CD4-positive, alpha-beta memory T cell (primary cell): ENCODE measurements at places on chromosomes 13 and 19. TPM values are rescaled to one million over a fixed set of nuclear protein-coding genes. Genes with fewer than 3 reads are reported as not detected.
A peak's percentile ranks its signal among the peaks of the same experiment; 100 is the strongest.

The CD33 gene
- total RNA-seq: 0.58 TPM

DNA sequence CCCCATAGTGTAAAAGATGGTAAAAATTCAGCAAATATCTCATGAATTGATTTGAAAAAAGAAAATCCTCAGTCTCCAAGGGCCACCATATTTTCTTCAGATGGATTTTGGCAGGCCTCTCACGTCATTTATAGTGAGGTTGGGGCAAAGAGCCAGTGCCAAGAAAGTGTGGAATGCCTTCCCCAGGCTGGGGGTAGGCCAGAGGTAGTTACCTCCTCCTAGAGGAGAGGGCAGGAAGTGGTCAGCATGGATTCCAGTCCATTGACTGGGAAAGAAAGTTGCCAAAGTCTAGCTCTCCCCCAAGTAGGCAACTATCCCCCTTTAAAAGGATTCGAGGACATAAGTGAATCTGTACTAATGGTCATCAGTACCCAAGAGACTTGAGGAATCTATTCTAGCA, 68.4 kb upstream of the KCTD4 start:
- no peak overlapping the region for H3K4me3 ChIP-seq
- no peak overlapping the region for H3K27ac ChIP-seq
- no peaks in the 10 kb centered on the region for H3K27me3 ChIP-seq
- no peak for DNase-seq
- H3K36me3 ChIP-seq: peaks cover 5% of the 10 kb centered on the region

- peak; percentile 36 for DNase-seq
- peaks cover 20% of the 10 kb centered on the region for H3K4me1 ChIP-seq
- H3K27ac ChIP-seq: peak overlapping the region; percentile 12
- H3K36me3 ChIP-seq: no peaks in the 10 kb centered on the region
- peak overlapping the region; percentile 37 for H3K4me3 ChIP-seq
These were observed 330.8 kb downstream of the DLEU7 start for GRCh38 chr13:50512474-50513299.

DNA sequence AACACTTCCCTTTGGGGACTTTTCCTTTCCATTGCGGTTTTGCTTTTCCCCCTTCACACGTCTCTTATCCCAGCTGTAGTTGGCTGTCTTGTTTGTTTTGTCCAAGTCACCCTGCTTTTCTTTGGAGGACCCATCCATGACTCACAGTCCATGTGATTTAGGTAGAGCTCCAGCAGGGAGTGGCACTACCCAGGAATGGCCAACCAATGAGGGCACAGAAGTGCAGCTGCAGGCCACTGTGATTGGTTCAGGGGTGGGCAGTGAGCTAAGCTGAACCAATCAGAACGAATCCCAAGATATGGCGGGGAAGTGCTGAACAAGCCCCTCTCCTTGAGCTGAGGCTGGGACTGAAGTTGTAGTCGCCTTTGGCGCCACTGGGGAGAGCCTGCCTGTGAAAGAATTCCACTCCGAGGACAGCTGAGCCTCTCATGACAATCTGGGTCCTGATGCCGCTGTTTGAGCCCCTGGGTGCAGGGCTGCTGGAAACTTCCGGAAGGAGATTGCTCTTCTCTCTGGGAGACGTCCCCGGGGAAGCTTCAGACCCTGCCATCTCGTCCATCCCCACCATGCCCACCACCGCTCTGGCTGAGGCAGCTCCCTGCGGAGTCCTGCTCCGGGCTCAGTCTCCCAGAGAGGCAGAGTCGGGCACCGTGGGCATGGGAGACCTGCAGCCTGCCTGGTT, 62.9 kb upstream of the URI1 start:
- H3K4me3 ChIP-seq: no peak overlapping the region
- no peaks in the 10 kb centered on the region for H3K36me3 ChIP-seq
- H3K27ac ChIP-seq: no peak overlapping the region
- no peaks in the 10 kb centered on the region for H3K27me3 ChIP-seq
- no peaks in the 10 kb centered on the region for H3K4me1 ChIP-seq
- no peak for DNase-seq
